Fibroblast of villous mesenchyme (primary cell): ENCODE measurements at places on chromosomes 7 and 10. TPM values are rescaled to one million over a fixed set of nuclear protein-coding genes. Genes with fewer than 3 reads are reported as not detected.

GRCh38 chr7:70602117-70602516 lies 529.8 kb upstream of the GALNT17 start:
- no peak for DNase-seq

DNA sequence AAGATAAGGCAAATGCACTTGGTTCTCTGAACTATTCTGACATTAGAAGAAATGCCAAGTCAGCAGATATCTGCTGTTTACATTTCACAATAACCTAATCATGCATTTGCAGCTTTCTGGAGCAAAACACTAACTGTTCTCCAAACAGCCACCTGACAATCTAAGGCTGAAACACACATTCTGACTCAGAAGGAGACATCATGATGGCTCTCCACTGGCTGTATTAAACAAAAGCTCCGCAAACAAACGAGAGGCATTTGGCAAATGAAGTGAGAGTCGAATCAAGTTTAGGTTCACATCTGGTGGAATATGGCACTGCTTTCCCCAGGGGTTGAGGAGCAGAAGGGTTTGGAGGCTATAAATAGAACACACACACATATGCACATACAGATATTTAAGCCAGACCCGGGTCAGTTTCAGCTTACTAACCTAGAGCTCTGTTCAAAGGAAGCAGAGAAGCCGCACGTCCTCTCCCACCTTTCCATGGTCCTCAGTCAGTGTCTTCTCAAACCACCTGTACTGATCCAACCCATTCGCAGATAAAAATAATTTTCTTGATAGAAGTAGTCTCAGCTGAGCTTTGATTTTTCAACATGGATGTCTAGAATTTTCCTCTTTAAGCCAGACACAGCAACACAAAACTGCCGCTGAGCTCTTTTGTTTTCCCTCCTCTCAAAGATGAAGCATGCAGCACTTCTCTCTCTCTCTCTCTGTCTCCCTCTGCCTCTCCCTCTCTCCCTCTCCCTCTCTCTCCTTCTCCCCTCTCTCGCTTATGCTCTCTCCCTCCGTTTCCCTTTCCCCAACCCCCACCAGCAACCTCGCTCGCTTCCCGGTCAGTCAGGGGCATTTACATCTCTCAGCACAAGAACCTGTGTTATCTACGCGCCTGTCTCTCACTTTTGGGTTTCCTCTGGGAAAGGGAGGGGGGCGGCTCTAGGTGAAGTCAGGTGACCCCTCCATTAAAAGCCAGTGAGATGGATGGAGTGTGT lies 682.8 kb downstream of the MAGI2 start:
- peak; percentile 9 for DNase-seq

- no peak for DNase-seq
Observed at GRCh38 chr10:3353235-3353634, 180.7 kb upstream of the PITRM1 start.

- DNase-seq: no peak
Observed at GRCh38 chr7:71388181-71388580, 256.2 kb downstream of the GALNT17 start.

DNA sequence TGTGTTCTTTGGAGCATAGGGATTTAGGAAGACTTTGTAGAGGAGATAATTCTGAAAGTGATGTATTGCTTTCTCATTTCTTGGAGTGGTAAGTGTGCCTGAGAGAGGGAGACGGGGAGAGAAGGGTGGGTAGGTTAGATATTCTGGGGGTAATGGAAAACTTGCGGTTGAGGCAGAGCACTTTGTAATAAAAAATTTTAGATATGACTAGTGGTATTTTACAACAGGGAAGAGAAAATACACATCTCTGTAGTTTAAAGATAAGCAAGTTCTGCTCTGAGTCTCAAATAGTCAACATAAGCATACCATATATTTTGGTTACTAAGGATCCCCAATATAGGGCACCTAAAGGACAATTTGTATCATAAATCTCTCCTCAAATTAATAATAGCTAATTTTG lies 6.6 kb downstream of the VPS50 start:
- DNase-seq: no peak

The MMP21 gene
- not detected in 2 replicates for total RNA-seq

The KCNMA1 gene
- 11.0 and 36.7 TPM in 2 replicates for total RNA-seq

The NUTM2B gene
- total RNA-seq: 0.32 and 0.43 TPM in 2 replicates

- peak; percentile 50 for DNase-seq
Observed at GRCh38 chr10:102394801-102395399, 605 bp upstream of the NFKB2 start.

DNA sequence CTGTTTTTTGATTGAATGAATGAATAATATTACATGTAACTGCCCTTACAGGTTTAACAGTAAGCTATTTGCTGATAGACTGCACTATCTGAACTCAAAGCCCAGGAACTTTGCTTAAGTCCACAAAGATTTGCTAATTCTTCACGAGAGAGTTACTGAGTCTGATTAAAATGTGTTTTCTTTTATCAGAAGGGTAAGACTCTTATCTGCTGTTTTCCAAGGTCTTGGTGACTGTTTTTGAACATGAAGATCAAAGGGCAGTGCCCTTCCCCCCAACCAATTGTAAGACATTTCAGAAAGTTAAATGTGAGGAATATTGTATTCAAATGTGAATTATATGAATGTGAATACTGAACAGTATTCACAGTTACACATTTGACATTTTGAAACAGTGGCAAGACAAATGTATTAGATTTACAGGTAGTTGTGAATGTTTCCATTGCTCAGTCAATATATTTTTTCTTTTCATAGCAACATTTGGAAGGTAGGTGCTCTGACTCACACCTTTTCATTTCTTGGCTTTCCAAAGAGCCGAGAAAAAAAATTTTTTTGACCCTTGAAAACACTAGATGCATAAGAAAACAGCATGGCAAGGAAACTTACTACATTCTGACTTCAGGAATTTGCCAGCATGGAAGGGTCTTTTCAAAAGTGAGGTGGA lies 62.7 kb downstream of the DKK1 start:
- no peak for DNase-seq
